ENCODE measurements at places on chromosomes 16 and 17.
A peak's percentile ranks its signal among the peaks of the same experiment; 100 is the strongest.

GRCh38 chr16:46763147-46763546 is 15.0 kb upstream of the MYLK3 start:
- DNase-seq = no peak

DNA sequence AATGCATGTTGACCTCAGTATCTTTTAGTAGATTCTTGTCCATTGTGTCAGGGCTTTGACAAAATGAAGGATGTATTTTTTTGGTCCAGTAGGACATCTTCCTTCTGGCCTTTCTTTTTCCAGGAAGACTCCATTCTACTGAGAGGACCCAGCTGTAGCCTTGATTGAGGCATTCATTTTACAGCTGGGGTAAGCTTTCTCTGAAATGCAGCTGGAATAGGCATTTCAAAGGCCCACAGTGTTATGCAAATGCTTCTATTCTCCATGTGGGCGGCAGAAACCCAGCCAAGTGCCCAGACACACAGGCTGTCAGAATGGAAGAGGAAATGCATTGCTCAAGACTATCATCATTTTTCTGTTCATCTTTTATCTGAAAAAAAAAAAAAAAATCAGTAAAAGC is 629.0 kb upstream of the CDH8 start:
- no peak for DNase-seq

GRCh38 chr16:59039066-59039720 is 305.1 kb upstream of the GOT2 start:
- no peak for DNase-seq

- DNase-seq = no peak
Observed at GRCh38 chr16:71287454-71287853, 1.7 kb downstream of the CMTR2 start.

GRCh38 chr16:69338557-69339288 is 641 bp downstream of the COG8 start:
- DNase-seq = no peak

- no peak for DNase-seq
Observed at GRCh38 chr16:46937536-46937935, 35.9 kb downstream of the DNAJA2 start.

DNA sequence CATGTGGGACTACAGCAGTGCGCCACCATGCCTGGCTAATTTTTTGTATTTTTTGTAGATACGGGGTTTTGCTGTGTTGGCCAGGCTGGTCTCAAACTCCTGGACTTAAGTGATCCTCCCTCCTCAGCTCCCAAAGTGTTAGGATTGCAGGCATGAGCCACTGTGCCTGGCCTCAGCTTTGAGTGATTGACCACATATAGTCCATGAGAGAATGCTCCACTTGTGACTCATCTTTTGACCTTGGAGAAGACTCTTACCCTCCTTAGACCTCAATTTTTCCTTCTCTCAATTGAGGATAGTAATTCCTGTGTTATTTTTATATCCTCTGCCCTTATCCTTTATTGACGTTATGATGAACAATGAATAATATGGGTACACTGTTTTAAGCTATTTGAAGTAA is 30.9 kb upstream of the DUSP14 start:
- no peak for DNase-seq

GRCh38 chr17:72743037-72743467 is 349.4 kb downstream of the SLC39A11 start:
- no peak for DNase-seq

GRCh38 chr16:84950906-84951305 is 60.4 kb downstream of the ZDHHC7 start:
- DNase-seq = peak; percentile 31

- DNase-seq = no peak
Observed at GRCh38 chr17:80481284-80482057, 5.1 kb upstream of the NPTX1 start.

GRCh38 chr17:74775409-74776043 is 619 bp downstream of the NAT9 start:
- no peak for DNase-seq

DNA sequence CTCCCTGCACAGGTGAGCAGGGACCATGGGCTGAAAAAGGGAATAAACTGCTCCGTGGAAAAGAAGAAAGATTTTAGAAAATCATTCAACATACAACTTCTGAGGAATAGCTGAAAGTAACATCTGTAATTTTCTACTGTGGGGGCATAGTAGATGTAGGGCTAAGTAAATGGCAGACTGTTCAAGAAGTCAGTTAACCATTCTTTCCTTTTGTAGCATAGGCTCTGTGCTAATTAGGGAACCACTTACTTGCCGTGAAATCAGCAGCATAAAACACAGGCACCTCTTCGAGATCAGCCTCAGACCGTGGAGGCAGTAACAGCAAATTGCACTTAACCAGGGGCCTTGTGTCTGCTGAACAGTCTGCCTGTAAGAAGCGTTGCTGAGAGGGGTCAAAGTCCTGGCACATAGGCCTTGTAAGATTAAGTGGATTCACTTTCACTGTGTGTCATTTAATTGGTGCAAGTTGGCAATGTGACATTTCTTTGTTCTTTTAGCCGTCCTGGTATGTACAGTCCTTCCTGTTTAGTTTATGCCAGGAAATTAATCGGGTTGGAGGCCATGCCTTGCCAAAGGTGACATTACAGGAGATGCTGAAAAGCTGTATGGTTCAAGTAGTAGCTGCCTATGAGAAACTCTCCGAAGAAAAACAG is 10.4 kb downstream of the COG1 start:
- DNase-seq = no peak

DNA sequence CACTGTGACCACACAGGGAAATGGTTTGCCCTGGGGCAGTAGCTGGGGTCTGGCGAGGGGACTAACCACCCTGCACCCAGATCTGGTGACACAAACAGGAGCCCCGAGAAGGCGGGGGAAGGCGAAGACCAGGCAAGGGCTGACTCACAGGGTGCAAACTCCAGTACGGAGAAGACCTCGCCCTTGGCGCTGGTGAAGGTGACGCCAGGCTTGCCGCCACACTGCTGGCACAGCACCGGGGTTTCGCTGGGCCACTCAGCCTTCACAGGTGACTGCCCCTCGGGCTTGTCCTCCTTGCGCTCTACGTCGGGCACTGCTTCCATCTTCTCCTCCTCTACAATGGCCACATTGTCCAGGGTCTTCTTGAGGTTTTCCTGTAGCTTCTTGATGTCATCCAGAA is 11.6 kb downstream of the SPHK1 start:
- no peak for DNase-seq

DNA sequence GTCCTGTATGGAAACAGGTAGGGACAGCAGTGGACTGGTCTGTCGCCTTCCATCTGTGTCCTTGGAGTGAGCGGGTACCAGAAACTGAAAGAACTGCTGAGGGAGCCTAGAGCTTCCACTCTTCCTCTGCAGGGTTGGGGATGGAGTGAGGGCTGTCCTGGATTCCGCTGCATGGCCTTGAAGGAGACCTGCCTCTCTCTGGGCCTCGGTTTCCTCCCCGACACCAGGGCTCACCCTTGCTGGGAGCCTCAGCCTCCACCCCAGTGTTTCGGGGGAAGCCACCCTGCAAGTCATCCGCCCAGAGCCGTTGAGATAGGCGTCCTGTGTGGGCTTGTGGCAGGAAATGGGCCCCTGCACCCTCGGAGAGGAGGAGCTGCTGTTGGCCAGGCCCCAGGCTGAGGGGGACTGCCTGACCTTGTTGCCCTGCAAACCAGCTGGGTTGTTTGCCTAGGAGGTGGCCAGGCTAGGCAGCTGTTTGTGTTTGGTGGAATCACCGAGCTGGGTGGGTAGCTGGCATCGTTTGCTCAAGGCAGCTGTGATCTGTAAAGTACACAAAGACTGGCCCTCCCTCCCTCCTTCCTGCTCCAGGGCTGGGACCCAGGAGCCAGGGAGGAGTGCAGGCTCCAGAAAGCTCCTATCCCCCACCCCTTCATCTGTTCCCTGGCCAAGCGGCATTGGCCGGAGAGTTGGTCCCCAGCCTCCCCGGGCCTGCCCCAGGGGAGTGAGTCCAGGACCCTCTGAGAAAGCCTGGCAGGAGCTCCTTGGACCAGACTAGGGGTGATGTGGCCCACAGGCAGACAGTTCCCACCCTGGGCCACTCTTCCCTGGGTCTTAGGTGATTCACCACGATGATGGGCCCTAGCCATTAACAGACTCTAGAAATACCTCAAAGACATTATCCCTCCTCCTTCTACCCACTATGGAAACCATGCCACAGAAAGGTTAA is 1.3 kb downstream of the RAB37 start:
- DNase-seq = no peak

GRCh38 chr17:19440421-19440820 is 29.4 kb downstream of the RNF112 start:
- DNase-seq = no peak

GRCh38 chr17:15893658-15894024 is 51.3 kb upstream of the ADORA2B start:
- DNase-seq = no peak

GRCh38 chr16:89953671-89954406 is 5.3 kb downstream of the DEF8 start:
- no peak for DNase-seq

DNA sequence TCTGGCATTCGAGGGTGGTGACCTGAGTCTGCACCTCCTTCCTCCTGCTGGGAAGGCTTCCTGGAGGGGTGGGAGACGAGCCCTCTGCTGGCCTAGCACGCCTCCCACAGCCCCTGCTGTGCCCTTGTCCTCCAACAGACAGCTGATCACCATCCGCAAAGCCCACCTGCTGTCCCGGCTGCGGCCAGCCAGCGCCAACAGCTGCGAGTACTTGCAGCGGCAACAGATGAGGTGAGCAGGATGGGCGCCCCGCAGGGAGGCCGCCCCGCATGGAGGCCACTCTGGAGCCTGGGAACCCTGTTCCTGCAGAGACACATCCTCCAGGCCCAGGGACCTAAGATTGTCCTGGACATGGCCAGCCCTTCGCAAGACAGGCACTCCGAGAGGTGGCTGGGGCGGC is 21.6 kb downstream of the UBALD1 start:
- no peak for DNase-seq

GRCh38 chr16:21101631-21102420 is 48.8 kb downstream of the DNAH3 start:
- no peak for DNase-seq

DNA sequence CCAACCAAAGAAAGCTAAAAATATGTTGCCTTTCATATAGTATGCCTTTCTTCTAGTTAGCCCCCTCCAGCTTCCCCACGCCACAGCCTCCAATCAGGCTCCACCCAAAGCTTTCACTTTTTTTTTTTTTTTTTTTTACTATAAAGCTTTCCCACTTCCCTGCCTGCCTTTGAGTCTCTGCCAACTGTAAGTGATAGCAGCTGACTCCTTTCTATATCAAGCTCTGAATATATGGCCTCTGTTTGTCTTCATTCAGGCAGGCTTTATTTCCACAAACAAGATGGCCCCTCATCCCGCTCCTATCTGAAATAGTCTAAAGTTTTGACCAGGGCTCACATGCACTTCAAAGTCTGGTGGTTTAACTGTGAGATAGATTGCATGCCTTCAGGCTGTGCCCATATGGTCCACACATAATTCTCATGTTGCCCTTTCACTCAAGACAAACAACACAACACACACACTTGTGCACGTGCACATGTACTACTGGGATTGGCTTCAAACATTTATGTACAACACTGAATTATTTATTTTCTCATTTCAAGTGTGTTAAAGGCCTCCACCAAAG is 39.8 kb upstream of the DYNLRB2 start:
- no peak for DNase-seq

DNA sequence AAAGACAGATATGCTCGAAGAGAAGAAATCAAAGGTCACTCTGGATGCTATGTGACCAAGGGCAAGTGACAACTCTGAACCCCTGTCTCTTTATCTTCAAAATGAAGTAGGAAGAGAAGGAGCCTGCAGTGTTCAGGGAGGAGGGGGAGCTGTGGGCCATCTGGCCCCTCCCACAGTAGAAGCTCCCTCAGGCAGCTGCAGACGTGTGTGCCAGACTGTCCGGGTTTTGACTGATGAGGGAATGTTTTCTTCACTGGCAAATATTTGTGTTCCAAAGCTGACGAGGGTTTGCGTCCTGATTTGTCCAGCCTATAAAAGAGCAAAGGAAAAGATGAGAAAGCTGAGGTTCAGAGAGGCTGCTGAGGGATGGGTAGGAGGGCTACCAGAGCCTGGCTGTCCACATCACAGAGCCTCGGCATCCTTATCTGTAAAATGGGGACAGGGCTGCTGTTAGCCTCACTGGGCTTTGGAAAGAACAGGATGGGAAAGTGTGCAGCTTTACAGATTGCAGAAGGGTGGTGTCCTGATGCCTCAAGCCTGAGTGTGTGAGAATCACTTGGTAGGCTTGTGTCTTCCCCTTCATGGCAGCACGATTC is 1.8 kb upstream of the GINS2 start:
- no peak for DNase-seq

DNA sequence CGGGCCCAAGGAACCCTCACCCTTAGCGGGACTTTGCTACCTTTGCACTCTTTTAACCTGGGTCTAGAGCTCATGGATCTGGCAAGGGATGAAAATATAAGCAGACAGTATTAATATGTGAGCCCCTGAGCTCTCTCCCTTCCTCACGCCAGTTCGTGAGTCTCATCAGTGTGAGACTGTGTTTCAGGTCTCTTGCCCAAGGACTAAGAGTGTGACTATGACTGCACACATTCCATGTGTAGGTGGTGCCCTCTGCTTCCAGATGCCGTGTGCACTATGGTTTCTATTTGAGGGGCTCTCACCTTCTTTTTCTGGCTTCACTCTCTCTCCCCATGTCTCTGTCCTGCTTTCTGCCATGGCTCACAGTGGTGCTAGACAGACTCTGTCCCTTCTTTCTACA is 40.5 kb downstream of the DHRS7B start:
- DNase-seq = no peak

GRCh38 chr16:59369523-59369922 is 635.4 kb upstream of the GOT2 start:
- no peak for DNase-seq

DNA sequence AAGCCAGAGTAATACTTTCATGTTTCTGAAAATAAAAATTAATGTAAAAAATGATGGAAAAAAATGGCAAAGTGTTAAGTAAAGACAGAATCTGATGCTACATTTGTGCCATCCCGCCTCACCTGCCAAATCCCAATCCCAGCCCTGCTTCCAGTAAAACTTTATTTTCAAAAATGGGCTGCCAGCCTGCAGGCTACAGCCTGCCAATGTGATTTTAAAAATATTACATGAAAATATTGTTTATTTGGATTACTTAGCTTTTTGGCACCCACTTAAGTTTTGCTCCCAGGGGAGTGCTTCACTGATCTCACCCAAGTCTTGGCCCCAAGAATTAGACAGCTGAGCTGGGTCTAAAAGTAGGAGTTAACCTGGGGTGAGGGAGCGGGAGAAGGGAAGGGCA is 112.8 kb downstream of the C16orf78 start:
- DNase-seq = no peak
